Lung (tissue), 17 donors: ENCODE measurements at places on chromosomes 2 and 18.
A peak's percentile ranks its signal among the peaks of the same experiment; 100 is the strongest.

GRCh38 chr2:227118353-227118752 is 45.7 kb downstream of the COL4A4 start:
- no peak for DNase-seq

GRCh38 chr2:18855027-18855426 is 265.7 kb upstream of the NT5C1B start:
- DNase-seq, result no peak

DNA sequence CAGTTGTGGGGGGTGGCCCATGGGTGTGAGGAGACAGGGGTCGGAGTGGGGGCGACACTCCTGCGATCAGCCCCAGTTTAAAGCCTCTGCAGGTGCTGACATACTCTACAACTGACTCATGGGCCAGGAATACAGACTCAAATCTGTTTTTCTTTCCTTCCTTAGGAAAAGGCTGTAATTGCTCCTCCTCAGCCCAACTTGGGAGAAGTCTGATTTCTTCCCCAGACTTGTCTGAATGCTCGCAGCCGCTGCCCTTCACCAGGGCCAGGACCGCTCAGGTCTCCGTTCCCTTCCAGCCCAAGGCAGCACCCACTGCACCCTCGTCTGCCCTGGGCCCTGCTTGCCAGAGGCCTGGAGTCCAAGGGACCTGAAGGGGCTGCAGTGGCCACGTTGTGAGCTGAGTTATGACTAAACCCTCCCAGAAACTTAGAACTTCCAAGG is 41.3 kb downstream of the RHOB start:
- no peak for DNase-seq

DNA sequence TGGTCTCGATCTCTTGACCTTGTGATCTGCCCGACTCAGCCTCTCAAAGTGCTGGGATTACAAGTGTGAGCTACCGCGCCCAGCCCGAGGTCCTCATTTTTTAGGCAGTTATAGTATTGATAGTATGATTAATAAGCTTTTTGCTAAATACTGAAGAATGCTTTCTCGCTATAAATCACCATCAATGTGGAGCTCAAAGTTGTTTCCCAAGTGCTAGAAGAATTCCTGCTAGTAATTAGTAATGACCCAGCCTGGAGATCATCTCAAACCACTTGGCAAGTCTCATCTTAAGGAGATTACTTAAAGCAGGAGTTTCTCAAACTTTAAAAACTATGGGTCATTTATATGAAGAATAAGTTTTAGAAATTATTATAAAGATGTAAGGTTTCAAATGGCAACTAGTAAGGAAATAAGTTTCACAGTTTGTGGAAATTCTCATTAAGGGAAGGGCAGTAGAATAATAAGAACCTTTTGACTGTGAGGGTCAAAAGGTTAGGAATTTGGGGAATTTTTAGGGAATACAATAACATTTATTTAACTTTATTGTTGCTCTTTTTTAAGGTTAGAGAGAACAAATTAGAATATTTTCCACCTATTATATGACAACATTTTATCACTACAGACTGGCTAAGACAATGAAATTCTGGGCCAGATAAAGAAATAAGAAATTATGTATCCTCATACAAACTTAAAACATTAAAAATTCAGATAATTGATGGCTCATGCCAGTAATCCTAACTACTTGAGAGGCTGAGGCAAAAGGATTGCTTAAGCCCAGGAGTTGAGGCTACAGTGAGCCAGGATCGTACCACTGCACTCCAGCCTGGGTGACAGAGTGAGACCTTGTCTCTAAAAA is 148.6 kb upstream of the MAP3K20 start:
- DNase-seq, result no peak

DNA sequence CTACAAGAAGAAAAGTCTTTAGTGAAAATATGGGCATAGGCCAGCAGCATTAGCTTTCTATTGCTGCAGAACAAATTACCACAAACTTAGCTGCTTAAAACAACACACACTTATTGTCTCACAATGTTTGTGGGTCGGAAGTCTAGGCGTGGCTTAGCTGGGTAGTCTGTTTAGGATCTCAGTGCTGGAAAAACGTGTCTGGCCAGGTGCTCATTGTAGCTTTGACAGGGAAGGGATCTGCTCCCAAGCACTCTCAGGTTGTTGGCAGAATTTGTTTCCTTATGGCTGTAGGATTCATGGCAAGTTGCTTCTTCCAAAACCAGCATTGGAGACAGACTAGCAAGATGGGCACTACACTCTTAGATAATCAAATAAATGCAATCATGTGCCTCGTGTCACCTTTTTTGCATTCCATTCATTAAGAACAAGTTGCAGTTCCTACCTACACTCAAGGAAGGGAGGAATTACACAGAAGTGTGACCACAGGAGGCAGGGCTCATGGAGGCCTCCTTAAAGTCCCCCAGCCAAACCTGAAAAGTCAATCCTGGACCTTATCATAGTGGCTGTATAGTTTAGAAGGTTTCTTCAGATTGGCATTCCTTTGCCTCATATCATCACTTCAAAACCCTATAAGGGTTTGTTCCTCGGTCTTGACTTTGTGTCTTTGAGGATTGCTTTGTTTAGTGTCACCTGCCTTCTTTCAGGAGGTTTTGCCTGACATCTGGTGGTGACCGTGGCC is 17.3 kb downstream of the MRPL30 start:
- no peak for DNase-seq

GRCh38 chr2:224219781-224220180 is 180.7 kb upstream of the SERPINE2 start:
- DNase-seq, result no peak

DNA sequence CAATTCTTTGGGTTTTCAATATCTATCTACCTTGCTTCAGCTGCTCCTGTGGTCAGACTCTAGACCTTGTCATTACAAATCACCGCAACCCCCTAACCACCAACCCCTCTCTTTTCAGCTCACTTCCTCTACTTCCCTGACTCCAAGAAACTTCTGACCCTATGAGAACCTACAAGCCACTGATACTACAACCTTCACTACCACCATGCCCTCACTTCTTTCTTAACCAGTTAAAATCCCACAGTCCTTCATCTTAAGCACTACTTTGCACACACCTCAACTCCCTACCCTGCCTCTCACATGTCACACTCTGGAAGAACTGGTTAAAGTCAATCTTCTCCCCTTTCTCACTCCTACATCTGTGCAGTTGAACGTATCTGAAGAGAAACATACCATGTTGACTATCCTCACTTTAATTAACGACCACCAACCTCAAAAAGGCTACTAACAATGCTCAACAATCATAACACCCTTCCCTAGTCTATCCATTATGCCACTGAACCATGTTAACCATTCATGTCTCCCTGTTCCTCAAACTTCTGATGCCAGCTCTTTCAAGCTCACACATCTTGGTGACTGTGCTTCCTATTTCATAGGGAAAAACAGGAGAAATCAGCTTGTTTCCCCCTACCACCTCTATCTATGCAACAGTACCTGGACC is 12.6 kb downstream of the EIF2AK3 start:
- no peak for DNase-seq

- DNase-seq, result peak; percentile 73
These were observed 53.3 kb upstream of the SLC5A7 start for GRCh38 chr2:107932979-107933378.

DNA sequence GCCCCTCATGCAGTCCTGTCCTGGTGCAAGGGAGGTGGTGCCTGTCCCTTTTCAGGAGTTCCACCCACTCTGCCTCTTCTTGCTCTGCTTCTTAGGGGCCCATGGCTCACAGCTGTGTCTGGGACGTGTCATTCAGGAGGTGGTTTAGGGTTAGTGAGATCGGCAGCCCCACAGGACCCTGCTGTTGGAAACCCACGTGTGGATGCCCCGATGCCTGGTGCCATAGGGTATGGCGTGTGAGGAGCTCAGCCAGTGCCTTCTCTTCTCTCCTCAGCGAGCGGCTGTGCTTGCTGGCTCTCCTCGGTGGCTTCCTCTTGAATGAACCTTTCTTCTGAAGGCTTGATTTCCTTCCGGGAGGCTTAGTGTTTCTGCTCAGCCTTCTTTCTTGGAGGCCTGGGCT is 55.2 kb downstream of the LDLRAD4 start:
- DNase-seq, result no peak

DNA sequence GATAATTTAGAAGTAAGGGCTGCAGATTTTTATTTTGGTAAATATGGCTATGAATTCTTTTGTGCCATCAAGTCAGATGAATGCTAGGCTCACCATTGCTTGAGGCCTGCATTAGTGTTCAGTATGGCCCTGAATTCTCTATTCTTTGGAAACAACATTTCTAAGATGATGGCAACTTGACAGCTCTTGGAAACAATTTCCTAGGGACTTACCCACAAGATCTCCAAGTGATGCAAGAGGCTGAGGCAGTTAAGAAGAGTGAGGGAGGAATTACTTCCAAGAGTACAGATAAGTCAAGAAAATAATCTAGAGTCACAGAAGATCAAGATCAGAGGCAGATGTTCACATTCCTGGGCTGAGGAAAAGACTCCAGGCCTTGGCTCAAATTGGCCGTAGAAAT is 129.1 kb downstream of the NRP2 start:
- DNase-seq, result no peak

DNA sequence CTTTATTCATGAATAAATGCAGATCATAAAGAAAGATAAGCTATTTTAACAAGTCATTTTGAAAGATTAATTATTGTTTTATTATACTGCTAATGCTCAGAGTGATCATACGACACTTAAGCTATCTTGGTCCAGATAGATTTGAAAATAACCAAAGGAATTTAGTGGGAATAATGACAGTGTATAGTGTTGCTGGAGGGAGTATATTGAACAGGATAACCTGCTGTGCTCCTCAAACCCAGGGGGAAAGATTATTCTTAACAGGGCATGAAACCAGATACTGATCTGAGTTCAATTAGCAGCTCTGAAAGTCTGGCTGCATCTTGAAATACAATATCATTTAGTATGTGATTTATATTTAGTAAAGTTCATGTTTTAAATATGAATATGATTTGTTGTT is 216.3 kb upstream of the ITGA4 start:
- no peak for DNase-seq

- no peak for DNase-seq
These were observed 16.8 kb upstream of the MYCN start for GRCh38 chr2:15923597-15923996.

DNA sequence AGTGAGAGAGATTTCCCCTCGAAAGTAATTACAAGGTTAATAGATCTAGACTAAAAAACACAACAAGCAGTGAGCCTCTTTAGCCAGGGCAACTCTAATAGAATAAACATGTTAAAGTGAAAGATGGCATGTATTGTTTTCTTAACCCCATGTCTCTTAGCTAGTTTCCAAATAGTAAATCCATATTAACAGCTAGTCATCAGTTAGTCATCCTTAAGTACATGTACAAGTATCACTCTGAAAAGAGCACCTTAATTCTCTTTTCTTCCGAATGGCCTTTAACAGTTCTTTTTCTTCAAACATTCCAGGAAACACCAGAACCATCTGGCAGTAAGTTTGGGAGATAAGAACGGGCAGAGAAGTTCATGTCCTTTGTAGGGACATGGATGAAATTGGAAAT is 1480.0 kb downstream of the LRP1B start:
- DNase-seq, result no peak

DNA sequence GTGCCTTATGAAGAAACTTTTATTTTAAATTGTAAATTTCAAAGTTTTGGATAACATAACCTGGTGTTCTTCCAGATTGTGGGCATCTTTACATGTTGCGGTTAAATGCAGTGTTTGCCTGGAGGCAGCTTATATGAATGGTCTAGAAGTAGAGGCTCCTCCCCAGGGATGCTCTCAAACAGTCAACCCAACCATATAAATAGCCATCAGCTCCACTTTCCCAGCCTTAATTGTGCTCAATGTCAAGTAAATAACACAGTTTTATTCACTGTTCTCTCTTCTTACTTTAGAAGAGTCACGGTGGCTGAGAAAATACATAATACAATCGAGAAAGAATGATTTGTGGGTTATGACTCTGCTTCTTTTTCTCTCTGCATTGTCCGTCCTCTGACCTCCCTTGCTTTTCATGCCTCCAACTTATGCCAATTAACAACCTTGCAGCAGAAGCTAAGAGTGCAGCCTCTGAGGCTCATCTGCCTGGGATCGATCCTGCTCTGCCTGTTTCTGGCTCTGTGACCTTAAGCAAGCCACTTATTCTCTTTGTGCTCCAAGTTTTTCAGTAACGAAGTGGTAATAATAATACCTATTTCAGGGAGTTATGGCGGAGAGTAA is 100.3 kb downstream of the DAW1 start:
- no peak for DNase-seq

DNA sequence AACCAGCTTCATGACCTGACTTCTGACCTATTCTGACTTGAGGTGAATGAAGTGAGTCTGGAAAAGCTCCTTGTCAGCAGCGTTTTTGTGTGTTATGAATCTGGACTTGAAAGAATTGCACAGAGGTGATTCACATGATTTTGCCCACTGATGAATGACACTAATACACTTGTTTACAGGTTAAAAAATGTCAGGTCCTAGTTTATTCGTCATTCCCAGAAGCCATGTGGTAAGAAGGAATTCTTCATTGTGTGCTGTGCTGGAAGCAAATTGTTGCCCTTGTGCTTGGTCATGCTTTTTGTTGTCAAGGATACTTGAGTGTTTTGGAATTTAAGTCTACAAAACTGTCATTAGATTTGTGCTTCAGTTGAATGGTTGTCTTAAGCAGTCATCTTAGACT is 15.5 kb downstream of the SEC11C start:
- DNase-seq, result no peak

GRCh38 chr18:79520478-79521390 is 125.0 kb downstream of the NFATC1 start:
- DNase-seq, result no peak

GRCh38 chr2:120237491-120237902 is 14.3 kb upstream of the TMEM185B start:
- DNase-seq, result no peak

DNA sequence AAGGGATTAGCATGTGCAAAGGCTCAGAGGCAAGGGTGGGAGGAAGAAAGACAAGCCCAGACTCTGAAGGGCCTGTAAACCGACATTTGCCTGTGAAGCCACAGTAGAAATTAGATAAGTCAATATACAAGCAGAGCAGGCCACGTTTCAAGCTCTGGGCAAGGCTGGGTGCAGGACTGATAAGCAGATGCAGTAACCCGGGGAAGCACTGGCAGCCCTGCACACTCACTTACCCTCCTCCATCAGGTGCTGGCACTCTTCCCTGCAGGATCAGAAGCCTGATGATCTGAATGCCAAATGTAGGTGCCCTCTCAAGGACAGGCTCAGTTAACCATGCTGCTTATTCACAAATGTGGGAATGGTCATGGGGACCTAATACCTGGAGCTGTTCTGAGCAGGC is 46.3 kb upstream of the RAB12 start:
- no peak for DNase-seq

GRCh38 chr2:130150181-130151144 is 5.6 kb upstream of the CCDC74B start:
- no peak for DNase-seq
